ENCODE measurements at places on chromosomes 6 and 20. TPM values are rescaled to one million over a fixed set of nuclear protein-coding genes. Genes with fewer than 3 reads are reported as not detected.

TSPO2 gene
- not detected for total RNA-seq

FOXS1 gene
- total RNA-seq: 2.0 TPM

GNRH2 gene
- not detected for total RNA-seq

LHFPL5 gene
- not detected for total RNA-seq

EPPIN gene
- not detected for total RNA-seq

HLA-DPA1 gene
- total RNA-seq: not detected

All from placental pericyte (primary cell).